ENCODE measurements at places on chromosomes 6 and 20. TPM values are rescaled to one million over a fixed set of nuclear protein-coding genes. Genes with fewer than 3 reads are reported as not detected.

- H3K36me3 ChIP-seq: peaks cover 3% of the 10 kb centered on the region
- H3K27ac ChIP-seq: peak overlapping the region; percentile 0
- no peak overlapping the region for H3K4me3 ChIP-seq
- DNase-seq: no peak
Measured at GRCh38 chr6:118565311-118565960, 17.3 kb downstream of the PLN start.

GRCh38 chr20:62500237-62500864, 24.6 kb upstream of the GATA5 start:
- no peaks in the 10 kb centered on the region for H3K27me3 ChIP-seq
- peak overlapping the region; percentile 63 for H3K27ac ChIP-seq
- peak; percentile 93 for DNase-seq
- no peaks in the 10 kb centered on the region for H3K36me3 ChIP-seq

GRCh38 chr6:91812596-91813274, 1225.9 kb upstream of the MAP3K7 start:
- H3K27me3 ChIP-seq: no peaks in the 10 kb centered on the region
- no peak overlapping the region for H3K27ac ChIP-seq
- no peaks in the 10 kb centered on the region for H3K4me1 ChIP-seq
- no peaks in the 10 kb centered on the region for H3K36me3 ChIP-seq

LCA5 gene
- total RNA-seq: 1.4 TPM

SNRNP48 gene
- total RNA-seq: 11.8 TPM

DNA sequence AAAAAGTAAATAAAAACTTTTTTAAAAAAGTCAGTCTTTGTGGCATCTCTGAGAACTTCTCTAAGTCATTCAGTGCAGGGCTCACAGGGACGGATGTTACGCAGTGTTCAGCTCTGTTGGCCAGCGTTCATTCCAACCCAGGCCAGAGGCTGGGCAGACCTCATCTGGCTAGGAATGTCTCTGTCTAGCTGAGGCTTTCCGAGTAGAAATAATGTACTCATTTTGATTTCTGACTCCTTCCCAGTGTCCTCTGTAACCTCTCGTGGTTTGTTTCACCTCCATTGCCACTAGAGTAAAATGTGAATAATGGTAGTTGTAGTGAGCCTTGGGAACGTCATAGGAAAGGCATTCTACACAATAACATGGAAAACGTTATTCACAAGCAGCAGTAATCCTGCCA, 135.1 kb downstream of the TMEM242 start:
- H3K27me3 ChIP-seq: no peaks in the 10 kb centered on the region
- peak overlapping the region; percentile 27 for H3K27ac ChIP-seq
- DNase-seq: no peak

FOXA2 gene
- not detected for total RNA-seq

- DNase-seq: no peak
- H3K4me1 ChIP-seq: no peaks in the 10 kb centered on the region
- peaks cover 80% of the 10 kb centered on the region for H3K36me3 ChIP-seq
- H3K27me3 ChIP-seq: no peaks in the 10 kb centered on the region
- H3K27ac ChIP-seq: no peak overlapping the region
Measured at GRCh38 chr6:24848461-24848860, 49.7 kb upstream of the ARMH2 start.

DNA sequence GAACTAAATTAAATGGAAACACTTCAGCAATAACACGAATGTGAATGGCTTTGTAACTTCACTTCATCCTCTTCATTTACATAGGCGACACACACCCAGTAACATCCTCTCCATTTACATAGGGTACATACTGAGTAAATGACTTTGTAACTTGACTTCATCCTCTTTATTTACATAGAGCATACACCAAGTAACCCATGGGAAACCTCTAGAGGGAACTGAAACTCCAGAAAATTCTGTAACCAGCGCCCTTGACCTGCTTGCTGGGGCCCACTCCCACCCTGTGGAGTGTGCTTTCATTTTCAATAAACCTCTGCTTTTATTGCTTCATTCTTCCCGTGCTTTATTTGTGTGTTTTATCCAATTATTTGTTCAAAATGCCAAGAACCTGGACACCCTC, 81.6 kb upstream of the OPRM1 start:
- no peak overlapping the region for H3K4me3 ChIP-seq
- no peak overlapping the region for H3K27ac ChIP-seq
- H3K4me1 ChIP-seq: no peaks in the 10 kb centered on the region
- no peaks in the 10 kb centered on the region for H3K36me3 ChIP-seq

Measured in psoas muscle (tissue), 8 donors.